ENCODE measurements at places on chromosomes 7 and 10.
A peak's percentile ranks its signal among the peaks of the same experiment; 100 is the strongest.

DNA sequence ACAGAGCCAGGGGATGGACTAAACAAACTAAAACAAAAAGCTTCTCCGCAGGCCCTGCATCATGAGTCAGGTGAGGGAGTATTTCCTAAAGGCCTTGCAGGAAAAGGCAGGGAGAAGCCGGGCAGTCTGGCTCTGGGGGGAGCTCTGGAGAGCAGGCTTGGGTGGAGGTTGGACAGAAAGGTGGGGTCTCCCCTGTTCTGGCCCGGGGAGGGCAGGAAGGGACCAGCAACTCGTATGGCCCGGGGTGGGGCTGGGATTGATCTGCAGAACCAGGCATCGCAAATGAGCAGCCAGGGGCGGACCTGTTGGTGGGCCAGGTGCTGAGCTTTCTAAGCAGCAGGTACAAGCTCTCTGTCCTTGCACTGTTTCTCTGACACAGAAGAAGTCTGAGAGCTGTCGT is 235.2 kb downstream of the TCERG1L start:
- no peak for DNase-seq

- DNase-seq = peak; percentile 70
These were observed 31.2 kb downstream of the FOXK1 start for GRCh38 chr7:4713183-4713784.

GRCh38 chr10:64350665-64351064 is 829.5 kb downstream of the REEP3 start:
- DNase-seq = no peak

- DNase-seq = no peak
These were observed 50.5 kb downstream of the TMEM209 start for GRCh38 chr7:130154501-130155317.

DNA sequence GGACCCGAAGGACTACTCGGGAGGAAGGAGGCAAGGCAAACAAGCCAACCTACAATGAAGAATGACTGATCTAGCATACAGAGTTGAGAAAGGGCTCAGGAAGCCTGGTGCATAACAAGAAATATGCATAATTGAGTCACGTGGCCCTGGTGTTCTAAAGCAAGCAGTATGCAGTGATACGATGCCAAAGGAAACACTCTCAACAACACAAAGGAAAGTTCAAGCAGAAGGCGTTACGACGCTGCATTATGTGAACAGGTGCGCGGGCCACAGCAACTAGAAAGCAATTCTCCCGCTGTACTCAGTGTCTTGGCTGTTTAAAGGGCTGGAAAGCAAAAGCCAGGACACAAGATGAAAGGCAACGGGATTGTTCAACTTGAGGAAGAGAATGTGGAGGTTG is 100.8 kb downstream of the PRTFDC1 start:
- DNase-seq = no peak

GRCh38 chr10:62735464-62736167 is 68.9 kb upstream of the ADO start:
- no peak for DNase-seq

- DNase-seq = no peak
These were observed 42.4 kb downstream of the STRA8 start for GRCh38 chr7:135275971-135276580.

GRCh38 chr10:113232928-113233511 is 283.0 kb downstream of the TCF7L2 start:
- no peak for DNase-seq

DNA sequence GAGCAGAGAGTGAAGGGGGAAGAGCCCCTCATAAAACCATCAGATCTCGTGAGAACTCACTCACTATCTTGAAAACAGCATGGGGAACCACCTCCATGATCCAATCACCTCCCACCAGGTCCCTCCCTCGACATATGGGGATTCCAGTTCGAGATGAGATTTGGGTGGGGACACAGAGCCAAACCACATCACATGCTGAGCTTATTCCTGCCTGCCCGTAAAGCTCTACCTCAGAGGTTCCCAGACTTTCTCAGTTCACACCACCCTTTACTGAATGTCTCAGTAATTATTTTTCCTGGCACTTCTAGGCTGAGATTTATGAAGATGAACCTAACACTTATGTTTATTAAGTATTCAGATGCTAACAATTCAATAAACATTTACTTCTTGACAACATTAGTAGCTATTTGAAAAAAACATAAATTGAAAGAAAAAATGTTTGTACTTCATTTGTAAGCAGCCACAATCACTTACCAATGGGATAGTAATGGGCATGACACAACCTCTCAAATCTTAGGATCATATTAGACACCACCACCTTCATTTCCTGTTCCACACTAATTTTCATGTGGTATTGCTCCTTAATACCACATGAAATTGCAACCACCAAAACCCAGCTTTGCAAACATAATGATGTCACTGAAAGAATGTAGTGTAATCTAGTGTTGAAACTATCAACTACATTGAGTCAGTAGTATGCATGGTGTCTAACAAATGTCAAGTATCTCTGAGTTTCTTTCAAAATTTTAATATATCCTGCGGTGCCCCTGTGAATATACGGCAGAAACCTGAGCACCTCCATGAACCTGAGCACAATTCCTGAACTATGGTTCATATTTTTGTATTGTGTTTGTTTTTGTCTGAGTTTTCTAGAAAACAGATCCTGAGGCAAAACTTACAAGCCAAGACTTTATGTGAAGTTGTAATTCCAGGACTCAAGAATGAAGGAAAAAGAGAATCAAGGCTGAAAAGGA is 4.5 kb upstream of the DGKI start:
- no peak for DNase-seq

DNA sequence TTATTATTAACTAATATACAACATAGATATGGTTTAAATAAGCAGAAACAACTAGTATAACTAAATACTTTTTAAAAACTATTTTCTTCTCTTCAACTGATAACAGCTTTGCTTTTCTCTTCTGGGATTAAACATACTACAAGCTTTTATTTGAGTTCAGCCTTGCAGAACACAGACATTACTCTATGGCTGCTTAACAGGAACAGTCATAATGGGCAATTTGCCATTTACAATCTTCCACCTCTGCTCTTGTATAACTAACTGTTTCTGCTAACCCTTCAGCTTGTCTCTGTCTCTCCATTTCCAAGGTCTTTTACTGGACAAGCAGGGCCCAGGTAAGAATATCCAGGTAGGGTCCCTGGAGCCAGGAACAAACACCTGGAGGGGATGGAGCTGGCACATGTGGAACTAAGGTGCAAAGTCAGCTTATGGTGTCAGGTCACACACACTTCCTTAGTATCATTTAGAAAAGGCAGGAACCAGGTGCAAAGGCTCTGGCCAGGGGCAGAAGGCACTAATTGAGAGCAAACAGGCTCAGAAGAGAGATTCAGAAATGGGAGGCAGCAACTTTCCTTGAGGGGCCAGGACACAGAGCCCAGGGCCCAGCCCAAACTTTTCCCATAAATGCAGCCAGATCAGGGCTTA is 93.1 kb downstream of the STRA8 start:
- DNase-seq = no peak

GRCh38 chr10:76169246-76169645 is 737.8 kb downstream of the LRMDA start:
- no peak for DNase-seq

DNA sequence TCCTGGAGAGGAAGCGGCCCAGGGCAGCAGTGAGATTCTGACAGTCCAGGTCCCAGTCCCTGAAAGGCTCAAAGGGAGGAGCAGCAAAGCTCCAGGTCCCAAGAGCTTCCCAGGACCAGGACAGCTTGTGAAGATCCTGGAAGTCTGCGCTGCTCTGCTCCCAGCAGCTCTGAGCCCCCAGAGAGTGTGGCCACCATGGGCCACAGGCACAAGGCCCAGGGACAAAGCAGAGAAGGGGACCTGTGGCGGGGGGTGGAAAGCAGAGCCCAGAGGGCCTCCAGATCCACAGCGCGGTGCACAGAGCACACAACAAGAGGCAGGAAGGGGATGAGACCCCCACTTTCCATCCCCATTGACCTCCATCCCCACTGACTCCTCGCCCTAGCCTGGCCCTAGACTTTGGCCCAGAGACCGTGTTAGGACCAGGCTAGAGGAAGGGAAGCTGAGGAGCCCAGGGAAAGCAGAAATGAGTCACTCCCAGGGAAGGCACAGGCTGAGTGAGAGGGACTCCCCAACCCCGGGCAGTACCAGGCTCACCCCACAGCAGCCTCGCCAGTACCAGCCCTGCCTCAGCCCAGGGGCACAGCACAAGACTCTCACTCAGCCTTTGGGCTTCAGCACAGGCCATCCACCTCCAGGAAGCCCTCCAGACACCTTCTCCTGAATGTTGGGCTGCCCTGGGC is 75.5 kb downstream of the GRID1 start:
- peak; percentile 42 for DNase-seq

- no peak for DNase-seq
These were observed 27.6 kb downstream of the AVL9 start for GRCh38 chr7:32522746-32523530.

DNA sequence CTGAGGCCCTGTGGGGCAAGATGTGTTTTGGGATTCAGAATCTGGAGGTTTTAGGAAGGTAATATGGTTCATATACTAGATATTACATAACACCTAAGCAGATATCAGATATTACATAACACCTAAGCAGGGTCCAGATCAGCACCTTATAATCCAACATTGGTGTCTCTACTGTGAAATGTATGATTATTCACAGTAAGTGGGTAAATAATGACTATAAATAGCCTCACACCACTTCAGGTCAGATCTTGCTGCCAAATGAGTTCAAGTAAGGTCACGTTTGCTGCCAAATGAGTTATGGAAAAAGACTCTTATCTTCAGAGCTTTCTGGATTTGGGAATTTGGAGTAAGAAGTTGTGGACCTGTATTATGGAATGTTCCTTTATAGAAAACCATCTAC is 14.6 kb downstream of the ADRB1 start:
- no peak for DNase-seq

- no peak for DNase-seq
These were observed 108.0 kb downstream of the DNAJB6 start for GRCh38 chr7:157444843-157445135.

- no peak for DNase-seq
These were observed 28.7 kb downstream of the FRMD4A start for GRCh38 chr10:14302035-14302434.

- no peak for DNase-seq
These were observed 4.7 kb downstream of the GLI3 start for GRCh38 chr7:42232275-42232674.

- no peak for DNase-seq
These were observed 484.8 kb upstream of the DPP6 start for GRCh38 chr7:153567426-153567825.

- no peak for DNase-seq
These were observed 259.0 kb downstream of the CXCL12 start for GRCh38 chr10:44125879-44126278.

DNA sequence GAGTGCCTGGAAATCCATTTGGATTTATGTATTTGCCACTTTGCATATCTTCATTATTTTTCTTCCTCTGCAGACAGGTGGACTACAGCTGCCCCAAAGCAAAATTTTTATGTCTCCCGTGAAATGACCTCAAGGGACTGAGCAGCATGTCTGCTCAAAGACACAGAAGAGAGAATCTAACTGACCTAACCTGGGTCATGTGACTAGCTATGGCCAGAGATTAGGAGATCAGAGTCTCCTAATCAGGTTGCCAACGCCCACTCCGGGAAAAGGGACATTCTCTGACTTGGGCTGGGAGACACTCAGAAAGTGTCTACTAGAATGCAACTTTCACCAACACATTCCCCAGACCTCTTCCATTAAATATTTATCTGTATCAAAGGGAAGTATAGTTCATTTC is 2.5 kb upstream of the BAMBI start:
- no peak for DNase-seq

- no peak for DNase-seq
These were observed 1073.0 kb upstream of the CELF2 start for GRCh38 chr10:9944690-9945089.

DNA sequence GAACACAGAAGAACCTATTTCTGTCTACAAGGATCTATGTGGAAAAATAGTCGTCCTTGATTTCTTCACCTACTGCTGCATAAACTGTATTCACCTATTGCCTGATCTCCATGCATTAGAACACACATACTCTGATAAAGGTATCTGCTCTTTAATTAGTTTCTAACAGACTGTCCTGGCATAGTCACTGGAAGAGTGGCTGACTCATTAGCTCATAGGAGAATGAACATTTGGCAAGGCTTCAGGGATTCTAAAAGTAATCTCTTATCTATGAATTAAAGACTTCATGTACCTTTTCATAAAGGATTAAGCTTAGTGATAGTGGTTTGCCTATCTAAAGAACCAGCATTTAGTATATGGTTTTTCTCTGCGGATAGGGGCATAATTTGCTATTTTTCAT is 4.1 kb downstream of the NHLRC2 start:
- DNase-seq = no peak

DNA sequence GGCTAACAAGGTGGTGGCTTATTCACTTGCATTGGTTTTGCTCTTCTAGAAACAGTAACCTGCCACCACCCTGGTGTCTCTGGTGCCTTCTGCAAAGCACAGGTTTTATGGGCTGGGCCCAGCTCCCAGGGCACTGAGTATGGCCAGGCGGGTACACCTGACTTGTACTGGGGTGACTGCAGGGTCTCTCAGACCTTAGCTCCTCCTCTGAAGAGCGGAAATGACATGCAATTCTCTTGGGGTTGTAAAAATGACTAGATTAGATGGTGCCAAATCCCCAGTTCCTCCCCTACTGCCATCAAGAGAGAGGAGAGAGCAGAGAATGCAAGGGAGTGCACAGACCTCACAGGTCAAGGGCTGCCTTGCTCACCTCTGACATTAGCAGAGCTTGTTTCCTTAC is 14.7 kb downstream of the ESYT2 start:
- DNase-seq = no peak

DNA sequence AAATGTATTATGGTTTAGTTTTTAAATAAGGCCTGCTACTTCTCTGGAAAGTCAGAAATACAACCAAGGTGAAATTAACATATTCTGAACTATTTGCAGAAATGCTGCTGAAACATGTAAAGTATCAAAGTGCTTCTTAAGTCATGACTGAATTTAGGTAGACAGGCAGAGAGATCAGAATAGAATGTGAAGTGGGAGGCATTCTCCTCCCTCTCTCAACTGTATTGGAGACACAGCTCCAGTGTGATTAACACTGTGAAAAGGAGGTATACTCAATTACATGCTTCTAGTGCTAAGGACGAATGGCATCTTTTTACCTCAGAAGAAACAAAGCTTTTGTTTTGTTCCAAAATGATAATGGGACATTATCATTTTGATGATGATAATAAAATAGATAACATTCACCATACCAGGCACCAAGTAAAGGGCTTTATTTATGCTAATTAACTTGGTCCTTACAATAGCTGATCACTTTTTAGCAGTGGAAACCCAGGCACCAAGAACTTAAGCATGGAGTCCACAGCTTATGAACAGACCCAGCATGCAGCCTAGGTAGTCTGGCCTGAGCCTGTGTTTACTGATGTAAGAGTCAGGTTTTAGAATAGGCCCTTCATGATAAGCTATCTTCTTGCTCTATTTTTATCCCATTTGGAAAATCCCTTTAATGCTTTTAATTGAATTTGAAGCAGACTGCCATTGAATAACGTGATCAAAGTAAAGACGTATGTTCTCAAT is 26.0 kb downstream of the PPP1R9A start:
- no peak for DNase-seq

- DNase-seq = no peak
These were observed 828 bp upstream of the KEL start for GRCh38 chr7:142962991-142963390.

GRCh38 chr10:24984906-24985305 is 31.1 kb downstream of the ENKUR start:
- no peak for DNase-seq

GRCh38 chr7:135236727-135237126 is 3.1 kb downstream of the STRA8 start:
- no peak for DNase-seq
